GM04504 (cell line): ENCODE measurements at places on chromosomes 7 and 10.

GRCh38 chr10:116744163-116744753, 1.9 kb upstream of the HSPA12A start:
- no peak for DNase-seq

GRCh38 chr10:130817046-130817624, 494.4 kb downstream of the TCERG1L start:
- DNase-seq, result no peak

- peak; percentile 82 for DNase-seq
Measured at GRCh38 chr10:102009801-102010425, 46.1 kb downstream of the ARMH3 start.

DNA sequence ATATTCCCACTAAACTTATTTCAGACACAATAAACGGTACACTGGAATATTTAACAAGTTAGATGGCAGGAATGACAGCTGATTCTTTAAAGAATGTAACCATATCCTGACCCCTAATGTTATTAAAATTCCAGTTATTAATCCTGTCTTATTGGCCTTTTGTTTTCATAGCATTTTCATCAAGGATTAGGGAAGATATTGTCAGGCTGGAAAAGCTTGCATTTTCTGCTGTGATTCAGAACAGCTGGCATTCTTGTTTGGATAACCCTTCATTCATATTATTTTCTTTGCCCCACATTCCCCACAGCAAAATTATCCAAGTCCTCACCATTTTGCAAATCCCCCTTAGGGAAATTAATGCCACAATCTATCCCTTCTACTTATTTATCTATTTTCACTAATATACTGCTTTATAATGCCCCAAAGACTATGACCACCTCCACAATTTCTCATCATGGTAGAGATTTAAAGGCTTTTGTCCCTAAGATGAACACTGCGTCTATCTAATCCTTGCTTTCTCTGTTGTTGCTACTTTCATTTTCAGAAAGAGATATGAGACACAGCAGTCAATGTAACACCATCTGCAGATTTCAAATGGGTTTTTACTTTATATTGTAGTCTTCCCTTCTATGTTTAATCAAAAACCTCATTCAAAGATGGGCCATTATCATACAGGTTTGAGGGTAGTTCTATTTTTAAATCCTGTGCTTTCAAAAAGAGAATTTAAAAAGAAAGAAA, 475.1 kb downstream of the PARD3 start:
- no peak for DNase-seq

DNA sequence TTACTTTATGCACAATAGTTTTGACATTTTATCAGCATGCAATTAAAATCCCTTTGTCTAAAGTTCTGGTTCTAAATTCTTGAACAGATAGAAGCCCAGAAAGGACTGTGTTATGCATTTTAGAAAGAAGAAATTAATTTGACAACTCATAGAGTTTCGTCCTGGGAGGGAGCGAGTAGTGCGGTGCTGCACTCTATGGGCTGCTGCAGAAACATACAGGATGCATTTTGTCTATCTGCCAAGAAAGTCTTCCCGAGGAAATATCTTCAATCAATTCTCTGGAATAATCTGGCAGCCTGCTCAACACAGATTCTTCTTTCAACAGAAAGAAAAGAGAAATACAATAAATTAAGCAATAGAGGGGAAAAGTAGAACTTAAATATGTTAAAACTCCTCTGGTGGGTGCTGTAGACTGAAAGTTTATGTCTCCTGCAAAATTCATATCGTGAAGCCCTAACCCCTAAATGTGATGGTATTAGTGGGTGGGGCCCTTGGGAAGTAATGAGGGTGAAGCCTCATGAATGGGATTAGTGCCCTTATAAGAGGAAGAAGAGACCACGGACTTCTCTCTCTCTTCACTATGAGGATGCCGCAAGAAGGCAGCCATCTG, 39.0 kb upstream of the IFRD1 start:
- DNase-seq, result no peak

GRCh38 chr7:24057243-24057642, 226.7 kb upstream of the NPY start:
- no peak for DNase-seq

- DNase-seq, result no peak
Measured at GRCh38 chr7:30206942-30207341, 72.2 kb downstream of the MTURN start.

GRCh38 chr7:20200361-20200760, 16.8 kb downstream of the MACC1 start:
- no peak for DNase-seq

- no peak for DNase-seq
Measured at GRCh38 chr10:80582286-80582960, 44.7 kb downstream of the SH2D4B start.

GRCh38 chr10:80265740-80266512, 23.5 kb downstream of the MAT1A start:
- DNase-seq, result no peak

DNA sequence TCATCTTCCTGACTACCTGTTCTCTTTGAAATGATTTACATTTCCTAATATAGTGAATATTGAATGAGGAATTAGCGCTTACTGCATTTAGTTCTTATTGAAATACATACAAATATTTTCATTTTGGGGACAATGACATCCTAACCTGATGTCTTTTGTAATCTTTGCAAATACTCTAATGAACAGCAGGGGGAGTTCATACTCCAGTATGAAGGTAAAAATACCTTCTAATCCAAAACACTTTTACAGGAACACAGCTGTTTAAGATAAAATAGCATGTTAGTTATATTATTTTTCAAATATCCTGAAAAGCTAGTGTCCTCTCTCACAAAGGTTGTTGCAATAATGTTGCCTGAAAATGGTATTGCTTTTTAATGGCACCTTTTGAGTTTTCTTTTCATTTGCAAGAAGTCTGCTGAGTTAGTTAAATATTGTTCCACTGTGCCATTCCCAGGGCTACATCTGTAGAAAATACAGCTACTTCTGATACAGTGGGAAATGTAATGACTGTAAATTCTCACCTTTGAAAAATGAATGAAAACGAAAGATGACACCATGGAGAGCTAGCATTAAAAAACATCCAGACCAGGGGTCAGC, 400.0 kb downstream of the PHF14 start:
- no peak for DNase-seq

DNA sequence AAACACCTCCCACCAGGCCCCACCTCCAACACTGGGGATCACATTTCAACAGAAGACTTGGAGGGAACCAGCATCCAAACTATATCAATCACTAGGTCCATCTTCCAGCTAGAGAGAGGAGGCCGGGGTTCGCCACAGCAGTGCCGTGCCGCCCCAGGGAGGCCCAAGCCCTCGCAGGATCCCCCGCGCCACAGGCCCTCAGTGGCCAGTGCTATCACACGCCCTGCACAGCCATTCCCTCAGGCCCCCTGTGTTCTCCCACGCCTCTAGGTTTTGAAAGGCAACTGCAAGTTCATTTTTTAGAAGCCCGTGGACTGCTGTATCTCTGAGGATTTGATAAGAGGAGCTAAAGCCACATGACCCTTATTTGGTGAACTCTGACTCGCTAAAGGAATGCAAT, 136.4 kb downstream of the OAT start:
- DNase-seq, result no peak

GRCh38 chr7:151484971-151485707, 34.6 kb downstream of the RHEB start:
- DNase-seq, result peak; percentile 56

DNA sequence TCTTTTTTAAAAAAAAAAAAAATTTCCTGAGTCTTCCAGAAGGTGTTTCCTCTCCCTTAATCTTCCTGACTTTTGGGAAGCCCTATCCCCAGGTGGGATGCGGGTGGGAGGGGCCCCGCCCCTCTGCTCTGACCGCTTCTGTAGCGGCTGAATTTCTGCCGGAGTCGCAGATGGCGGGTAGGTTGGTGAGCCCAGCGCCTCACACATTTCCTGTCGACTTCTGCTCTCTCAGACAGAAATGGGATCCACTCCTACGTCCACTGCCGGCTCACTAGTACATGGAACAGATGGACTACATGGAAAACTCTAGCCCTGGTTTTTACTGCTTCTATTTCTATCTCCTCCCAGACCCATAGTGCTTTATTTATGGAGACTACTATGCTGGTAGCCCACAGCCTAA, 90.9 kb downstream of the NEUROD6 start:
- DNase-seq, result no peak

- no peak for DNase-seq
Measured at GRCh38 chr10:5668429-5668828, 2.0 kb upstream of the ASB13 start.

GRCh38 chr10:34959321-34959720, 130.8 kb downstream of the CUL2 start:
- DNase-seq, result no peak

DNA sequence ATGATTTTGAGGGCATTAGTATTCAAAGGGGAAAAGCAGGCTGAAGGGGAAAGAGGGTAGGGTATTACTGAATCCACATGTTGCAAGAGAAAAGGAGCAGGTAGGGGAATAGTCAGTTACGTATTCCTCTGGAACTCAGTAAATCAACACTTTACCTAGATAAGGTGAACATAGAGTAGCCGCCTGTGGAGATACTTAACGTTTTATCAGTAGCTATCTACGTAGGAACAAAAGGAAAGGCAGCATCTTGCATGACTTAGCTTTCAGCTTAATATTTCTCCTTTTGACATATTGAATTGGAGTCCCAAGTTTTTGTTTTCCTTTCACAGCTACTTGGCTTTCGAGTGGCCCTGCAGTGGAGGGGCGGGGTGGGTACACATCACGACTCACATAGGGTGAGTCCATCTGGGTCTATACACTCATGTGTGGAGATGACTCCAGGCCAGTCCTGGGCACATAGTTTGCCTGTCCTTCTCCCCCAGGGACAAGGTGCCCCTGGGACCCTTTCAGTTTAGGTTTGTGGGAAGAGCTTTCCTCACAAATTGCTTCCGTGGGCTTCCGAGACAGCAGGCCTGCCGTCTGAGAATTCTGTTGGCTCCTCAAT, 48.1 kb downstream of the CCNY start:
- DNase-seq, result no peak

- DNase-seq, result no peak
Measured at GRCh38 chr7:55568613-55569268, 3.6 kb downstream of the VOPP1 start.
